ENCODE measurements at places on chromosomes 7 and 10.

- no peak for DNase-seq
These were observed 171.9 kb downstream of the SRPK2 start for GRCh38 chr7:105216786-105217185.

DNA sequence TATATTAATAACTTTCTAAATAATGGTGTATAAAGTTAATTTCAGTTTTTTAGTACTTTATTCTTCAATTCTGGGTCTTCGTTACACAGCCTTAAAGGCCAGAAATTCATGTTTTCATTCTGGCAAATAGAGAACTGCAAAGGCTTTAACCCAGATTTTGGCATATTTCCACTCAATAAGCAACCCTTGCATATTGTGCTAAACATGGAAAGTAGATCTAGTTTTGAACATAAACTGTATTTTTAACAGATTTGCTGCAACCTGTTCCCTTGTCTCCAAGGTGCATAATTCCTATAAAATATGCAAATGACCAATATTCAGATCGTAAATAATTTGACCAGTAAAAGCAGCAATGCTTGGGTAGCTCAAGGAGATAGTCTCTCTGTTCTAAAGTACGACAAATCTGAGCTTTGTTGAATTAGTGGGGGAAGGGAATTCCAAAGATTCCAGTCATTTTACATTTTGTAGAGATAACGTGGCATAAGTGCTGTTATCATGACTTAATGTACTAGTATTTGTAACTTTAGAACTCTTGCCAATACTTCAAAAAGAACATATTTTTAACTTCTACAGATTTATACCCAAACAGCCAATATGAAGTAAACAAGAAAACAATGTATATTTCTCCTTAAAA is 46.4 kb upstream of the RSBN1L start:
- DNase-seq: no peak

DNA sequence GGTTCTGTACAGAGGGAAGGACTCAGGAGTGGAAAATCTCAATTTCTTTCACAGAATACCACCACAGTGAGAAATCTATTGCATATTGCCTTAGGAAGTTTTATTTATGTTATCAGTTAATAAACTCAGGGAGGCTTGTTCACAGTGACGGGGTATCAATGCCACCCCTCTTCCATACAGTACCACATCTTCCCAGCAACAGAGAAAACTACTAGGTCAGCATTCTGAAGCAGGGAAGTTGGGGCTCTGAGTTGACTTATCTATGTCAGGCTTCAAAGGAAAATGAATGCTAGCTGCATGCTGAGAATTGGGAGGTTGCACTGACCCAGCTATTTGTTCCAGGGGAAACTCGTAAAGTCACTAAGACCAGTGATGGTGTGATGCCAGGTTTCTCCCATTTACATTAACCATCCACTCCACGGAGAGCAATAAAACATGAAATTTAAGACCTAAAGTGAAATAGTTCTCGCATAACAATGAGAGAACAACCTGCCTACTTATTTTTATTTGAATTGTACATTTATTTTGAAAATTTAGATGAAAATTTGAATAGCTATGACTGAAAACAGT is 266.7 kb downstream of the RNLS start:
- DNase-seq: no peak

DNA sequence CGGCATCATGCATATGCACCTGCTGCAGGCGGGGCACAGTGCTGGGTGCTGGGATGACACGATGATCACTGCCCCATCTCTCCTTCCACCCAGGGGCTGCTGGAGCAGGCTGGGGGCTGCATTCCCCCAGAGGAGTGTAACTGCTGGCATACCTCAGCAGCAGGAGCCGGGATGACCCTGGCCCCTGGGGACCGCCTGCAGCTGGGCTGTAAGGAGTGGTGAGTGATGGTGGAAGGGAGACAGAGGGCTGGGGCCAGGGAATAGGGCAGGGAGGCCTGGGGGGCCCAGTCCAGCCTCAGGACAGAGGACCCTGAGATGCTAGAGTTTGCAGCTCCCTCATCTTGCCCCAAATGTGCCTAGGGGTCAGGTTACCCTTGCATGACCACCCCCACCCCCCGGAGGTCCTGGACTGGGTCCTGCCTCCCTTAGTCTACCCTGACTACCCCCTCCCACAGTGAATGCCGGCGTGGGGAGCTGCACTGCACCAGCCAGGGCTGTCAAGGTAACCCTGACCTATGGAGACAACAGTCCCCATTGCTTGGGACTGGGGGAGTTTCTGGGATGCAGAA is 14.5 kb upstream of the ZNF862 start:
- DNase-seq: no peak

DNA sequence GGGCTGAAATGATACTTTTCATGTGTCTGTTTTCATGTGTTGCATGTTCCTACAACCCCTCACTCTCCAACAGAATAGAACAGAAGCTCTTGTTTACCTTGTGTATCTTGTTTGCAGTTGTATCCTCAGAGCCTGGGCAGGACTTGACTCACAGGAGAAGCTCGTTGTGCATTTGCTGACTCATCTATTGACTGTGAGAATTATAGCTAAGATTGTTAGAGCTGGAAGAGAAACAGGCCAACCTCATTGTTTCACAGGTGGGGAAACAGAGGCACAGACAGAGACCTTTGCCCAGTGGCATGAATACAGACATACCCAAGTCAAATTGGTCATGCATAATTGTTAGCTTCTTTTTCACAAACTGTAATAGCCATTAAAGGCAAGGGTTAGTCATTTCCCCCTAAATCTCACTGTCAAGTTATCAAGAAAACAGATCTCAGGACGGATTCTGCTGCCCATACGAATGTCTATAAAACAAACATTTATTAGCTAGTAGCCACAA is 4.6 kb upstream of the TSPAN15 start:
- no peak for DNase-seq

All from D341Med (cell line).